ENCODE measurements at places on chromosomes 5 and 9. TPM values are rescaled to one million over a fixed set of nuclear protein-coding genes. Genes with fewer than 3 reads are reported as not detected.

DNA sequence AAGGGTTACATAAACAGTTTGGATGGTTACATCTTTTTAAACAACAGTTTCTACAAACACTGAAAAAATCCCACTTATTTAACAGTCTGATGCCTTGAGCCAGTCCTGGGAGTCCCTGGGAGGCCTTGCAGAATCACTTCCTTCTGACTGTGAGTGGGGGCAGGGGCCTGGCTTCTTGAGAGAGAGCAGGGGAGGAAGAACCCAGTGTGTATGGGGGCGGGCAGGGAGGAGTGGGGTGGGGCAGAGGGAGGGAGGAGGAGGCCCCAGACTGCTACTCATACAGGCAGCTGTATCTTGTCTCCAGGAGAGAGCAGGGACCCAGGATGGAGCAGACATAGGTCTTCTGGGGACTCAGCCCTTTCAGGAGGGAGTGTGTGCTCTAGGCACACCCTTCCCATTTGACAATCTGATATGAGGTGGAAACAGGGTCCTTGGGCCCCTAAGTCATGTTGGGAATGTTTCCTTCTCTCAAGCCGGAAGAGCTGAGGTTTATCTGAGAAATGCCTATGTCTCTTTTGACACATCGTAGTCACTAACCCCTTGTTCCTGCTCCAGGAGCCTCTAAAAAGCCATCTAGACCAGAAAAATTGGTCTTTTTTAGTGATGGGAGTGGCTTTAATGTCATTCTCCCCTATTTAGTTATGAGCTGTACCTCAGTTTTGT is 52.8 kb downstream of the IRF1 start:
- DNase-seq = peak; percentile 73

DNA sequence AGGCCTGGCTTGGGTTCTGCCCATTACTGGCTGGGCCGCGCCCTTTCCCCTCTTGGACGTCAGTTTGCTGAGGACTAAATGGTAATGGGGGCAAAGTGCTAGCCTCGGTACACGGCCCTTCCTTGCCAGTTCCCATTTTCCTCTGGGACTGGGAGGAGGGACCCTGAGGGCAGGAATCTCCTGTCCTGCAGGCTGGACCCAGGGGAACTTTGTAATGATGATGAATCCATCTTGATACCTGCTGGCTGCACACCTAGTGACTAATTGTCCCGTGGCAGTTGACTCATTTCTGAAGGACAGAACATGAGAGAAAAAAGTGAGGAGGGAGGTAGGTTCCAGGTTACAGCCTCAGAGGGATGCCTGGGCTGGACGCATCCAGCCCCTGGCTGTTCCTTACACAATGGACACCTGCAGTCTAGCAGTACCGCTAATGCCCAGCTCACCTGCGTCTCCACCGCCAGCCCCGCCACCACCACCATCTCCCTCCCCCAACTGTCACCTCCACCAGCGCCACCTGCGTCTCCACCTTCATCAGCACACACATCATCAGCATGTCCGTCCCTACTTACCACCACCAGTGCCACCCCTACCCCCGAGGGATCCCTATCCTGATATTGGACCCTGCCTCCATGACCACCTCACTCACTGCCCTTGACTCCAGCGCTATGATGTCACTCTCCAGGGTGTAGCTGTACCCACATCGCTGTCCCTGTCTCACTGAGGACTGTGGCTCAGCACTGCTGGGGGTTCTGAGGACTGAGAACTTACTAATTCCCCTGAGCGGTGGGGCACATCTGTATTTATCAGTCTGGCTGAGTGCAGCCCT is 4.3 kb downstream of the CDHR2 start:
- no peak for DNase-seq

DNA sequence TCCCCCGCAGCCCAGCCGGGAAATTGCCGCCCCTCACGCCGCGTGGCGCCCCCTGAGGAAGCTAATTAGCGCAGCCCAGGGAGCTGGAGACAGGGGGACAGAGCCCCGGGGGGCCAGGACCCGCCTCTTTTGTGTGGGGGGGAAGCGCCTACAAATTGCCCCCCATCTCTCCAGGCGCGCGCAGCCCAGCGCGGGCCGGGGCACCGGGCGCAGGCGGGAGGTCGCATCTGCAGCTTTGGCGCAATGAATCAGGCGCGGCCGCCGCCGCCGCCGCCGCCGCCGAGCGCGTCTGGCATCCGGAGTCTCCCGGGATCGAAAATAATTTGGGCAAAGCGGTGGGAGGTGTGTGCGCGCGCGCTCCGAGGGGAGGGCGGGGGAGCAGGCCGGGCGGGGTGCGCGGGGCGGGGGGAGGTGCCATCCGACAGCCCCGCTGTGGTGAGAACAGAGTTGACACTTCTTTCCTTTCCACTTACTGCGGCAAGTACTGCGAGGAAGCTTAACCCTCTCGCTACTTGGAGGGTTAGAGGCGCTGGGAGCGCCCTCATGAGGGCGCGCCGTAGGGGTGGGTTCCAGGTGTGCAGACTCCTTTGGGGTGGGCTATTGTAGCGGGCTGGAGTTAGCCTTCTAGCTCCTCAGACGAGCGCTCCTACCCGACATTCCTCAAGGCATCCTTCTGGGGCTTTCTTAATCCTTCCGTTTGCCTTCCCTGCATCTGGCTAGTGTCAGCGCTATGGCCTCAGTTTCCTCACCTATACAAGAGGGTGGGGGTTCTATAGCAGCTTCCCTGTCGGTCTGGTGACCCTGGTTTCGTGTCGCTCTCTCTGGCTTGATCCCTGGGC is 63.1 kb downstream of the CXXC5 start:
- peak; percentile 78 for DNase-seq

DNA sequence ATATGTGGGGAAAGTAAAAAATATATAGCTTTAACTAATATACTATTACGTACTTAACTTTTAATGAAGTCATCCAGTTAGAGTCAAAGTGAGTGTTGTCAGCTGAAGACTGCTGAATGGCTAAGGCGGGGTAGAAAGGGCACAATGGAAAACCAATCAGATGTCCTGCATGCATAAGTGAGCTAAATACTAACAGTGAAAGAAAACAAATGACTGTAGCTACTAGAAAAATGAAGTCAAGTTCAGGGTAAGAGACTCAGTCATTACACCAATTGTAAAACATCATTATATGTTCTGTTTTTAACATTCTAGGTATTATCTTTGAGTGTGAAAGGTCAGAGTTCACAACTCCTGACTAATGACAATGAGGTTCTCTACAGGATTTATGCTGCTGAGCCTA is 295.2 kb downstream of the ADGRV1 start:
- no peak for DNase-seq

DNA sequence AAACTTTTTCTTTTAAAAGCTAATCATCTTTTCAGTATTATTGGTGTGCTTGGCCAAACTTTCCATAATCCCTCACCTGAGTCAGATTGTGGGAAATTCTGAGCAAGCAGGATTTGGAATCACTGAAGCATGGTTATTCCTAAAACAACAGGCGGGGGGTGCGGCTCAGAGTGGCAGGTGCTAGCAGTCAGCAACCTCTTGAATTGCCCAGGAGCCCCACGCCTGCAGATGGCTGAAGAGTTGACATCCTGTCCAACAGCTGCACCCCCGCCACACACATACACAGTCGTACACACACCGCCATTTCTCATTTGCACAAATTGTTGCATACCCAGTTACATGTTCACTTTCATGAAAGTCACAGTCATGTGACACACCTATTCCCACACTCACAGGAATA is 96.6 kb downstream of the LHX2 start:
- no peak for DNase-seq

- no peak for DNase-seq
These were observed 661 bp downstream of the PDCL start for GRCh38 chr9:122827761-122828093.

DNA sequence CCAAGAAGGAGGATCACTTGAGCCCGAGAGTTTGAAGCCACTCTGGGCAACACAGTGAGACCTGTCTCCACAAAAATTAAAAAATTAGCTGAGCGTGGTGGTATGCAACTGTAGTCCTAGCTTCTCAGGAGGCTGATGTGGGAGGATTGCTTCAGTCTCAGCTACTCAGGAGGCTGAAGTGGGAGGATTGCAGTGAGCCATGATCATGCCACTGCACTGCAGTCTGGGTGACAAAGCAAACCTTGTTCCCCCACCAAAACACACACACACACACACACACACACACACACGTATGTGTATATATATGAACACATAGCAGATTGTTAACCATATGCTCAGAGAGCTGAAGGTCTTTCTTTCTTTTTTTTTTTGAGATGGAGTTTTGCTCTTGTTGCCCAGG is 157.5 kb upstream of the MAST4 start:
- no peak for DNase-seq

- DNase-seq = no peak
These were observed 193.0 kb downstream of the PRR16 start for GRCh38 chr5:120657104-120657503.

GRCh38 chr5:169740435-169740834 is 103.4 kb downstream of the DOCK2 start:
- DNase-seq = no peak

GRCh38 chr5:112551419-112552032 is 132.4 kb upstream of the EPB41L4A start:
- no peak for DNase-seq

DNA sequence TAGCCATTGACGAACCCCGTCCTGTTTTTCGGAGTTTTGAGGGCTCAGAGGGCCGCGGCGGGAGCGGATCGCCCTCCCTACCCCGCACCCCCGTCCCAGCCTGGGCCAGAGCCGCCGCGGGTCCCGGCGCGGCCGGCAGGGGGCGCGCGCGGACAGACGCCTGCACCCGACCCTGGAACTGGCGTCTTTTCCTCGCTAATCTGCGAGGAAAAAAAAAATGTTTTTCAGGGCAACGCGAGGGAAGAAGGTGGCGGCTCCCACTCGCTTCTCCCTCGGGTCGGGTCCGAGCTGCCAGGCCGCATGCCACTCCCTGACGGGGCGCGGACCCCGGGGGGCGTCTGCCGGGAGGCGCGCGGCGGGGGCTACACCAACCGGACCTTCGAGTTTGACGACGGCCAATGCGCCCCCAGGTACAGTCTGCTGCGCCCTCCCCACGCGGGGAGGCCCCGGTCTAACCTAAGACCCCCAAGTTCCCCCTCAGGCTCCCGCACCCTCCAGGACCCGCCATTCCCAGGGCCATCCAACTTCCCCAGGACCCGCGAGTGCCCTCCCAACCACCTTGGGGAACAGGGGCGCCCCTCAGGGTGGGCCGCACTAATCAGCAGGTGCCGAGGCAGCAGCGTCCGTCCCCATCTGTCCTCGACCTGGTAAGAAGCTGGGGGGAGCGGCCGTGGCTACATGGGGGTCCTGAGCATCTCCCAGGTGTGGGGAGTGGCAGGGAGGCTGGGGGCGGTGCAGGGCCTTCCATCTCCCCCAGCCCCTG is at the start of gene KCNT1:
Gene KCNT1, plus strand, starts transcription at position 227 of the 763 bp plus-strand sequence. Its CDS starts 74 bp downstream, at position 301.
- DNase-seq = peak; percentile 76

GRCh38 chr9:135748676-135749075 is 46.7 kb downstream of the KCNT1 start:
- DNase-seq = no peak

DNA sequence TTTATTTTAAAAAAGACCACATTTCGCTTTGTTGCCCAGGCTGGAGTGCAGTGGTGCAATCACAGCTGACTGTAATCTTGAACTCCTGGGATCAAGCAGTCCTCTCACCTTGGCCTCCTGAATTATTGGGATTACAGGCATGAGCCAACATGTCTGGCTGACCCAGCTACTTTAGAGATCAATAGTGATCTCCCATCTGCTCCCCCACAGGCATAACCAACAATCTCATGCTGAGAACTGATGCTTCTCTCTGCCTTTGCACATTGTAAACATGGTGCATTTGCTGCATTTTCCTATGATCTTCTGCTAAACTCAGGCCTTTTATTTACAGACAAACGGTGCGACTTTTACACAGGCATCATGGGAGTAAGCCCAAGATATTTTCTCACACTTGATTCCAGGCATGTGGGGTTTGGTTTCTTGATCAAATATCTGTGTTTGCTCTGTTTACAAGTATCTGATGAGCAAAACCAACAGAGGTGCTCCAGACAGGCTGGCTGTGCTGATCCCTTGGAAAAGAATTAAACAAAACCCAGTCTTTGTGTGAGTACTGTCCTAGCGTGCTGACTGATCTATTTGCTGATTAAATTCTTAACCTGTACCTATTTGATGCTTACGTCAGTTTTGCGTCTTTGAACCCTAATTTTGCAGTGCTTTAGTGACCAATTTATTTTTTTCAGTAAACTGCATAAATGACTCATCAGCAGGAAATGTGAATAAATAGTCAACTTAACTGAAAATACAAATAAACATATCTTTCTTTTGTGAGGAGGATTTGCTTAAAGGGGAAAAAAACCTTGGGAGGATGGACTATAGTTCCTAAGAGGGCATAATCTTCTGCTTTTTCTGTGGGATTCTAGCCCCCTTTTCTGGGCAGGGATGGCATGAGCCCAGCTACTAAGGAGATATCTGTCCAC is 191.7 kb upstream of the NR3C1 start:
- DNase-seq = no peak

DNA sequence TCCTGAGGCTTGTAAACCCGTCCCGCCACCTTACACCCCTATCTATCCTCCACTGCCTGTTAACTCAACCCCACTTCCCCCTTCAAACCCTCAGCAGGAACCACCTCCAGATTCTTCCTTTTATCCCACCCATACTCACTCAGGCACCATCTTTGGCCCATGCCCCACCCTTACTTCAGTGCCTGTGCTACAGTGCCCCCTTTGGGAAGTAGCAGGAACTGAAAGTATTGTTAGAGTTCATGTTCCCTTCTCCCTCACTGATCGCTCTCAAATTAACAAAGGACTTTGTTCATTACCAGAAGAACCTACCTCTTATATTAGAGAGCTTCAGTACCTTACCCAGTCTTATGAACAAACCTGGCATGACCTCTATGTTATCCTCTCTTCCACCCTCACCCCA is 92.2 kb upstream of the MOCS2 start:
- DNase-seq = no peak

GRCh38 chr9:116151966-116152381 is 1.6 kb upstream of the PAPPA start:
- no peak for DNase-seq

GRCh38 chr9:77616191-77616590 is 31.9 kb downstream of the GNA14 start:
- no peak for DNase-seq

- DNase-seq = peak; percentile 47
These were observed 284.5 kb upstream of the POU5F2 start for GRCh38 chr5:94025788-94026473.

DNA sequence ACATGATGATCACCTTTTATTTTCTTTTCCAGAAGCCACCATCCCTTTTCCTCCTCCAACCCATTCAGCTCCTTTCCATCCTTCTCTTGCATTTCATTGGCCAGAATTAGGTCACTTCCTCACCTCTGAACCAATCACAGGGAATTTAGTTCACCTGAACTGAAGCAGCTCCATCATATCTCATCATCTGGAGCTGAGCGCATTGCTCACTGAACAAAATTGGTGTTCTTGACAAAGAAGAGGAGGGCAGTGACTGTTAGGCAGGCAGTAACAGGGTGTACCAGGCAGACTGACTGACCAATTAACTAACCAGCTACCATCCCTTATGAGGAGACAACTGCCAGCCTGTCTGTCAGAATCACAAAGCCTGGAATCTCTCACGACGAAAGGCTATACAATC is 1.8 kb upstream of the ZNF354A start:
- no peak for DNase-seq

The MRPL36 gene
- 67.3 TPM for total RNA-seq

The CENPK gene
- 41.6 TPM for total RNA-seq

The FOXD4 gene
- total RNA-seq = 0.22 TPM

The DNAH5 gene
- total RNA-seq = 0.50 TPM

The PITX1 gene
- not detected for total RNA-seq

The EGFL7 gene
- total RNA-seq = 38.0 TPM

The CCL27 gene
- 0.28 TPM for total RNA-seq

The PRKAA1 gene
- 28.8 TPM for total RNA-seq
